ENCODE measurements at places on chromosomes 5 and 9. TPM values are rescaled to one million over a fixed set of nuclear protein-coding genes. Genes with fewer than 3 reads are reported as not detected.

Gene SHOC1
- not detected for total RNA-seq

- DNase-seq: no peak
These were observed 95.2 kb downstream of the FGF1 start for GRCh38 chr5:142590451-142591231.

GRCh38 chr5:122400341-122400740 is 88.3 kb downstream of the SNCAIP start:
- no peak for DNase-seq

GRCh38 chr9:113395000-113395861 is 5.9 kb downstream of the ALAD start:
- no peak for DNase-seq

DNA sequence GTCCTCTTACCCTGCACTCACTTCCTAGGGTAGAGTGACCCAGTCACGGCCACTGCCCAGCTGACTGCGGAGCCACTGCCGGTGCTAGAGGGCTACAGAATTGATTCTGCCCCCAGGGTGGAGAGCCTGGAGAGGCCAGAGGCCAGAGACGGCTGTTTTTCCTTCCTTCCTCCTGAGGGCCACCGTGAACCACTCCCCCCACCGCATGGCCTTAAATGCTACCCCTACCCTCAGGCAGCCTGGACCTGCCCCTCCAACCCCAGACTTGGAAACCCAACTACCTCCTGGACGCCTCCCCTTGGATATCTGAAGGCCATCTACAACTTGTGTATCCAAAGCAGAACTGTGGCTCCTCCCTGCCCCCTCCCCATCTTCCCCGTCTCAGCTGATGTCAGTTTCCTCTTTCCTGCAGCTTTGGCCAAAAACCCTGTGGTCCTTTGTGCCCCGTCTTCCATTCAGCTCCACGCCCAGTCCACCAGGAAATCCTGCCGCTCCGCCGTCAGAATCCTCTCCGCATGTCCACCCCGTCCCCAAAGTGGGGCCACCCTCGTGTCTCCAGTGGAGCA is 16.3 kb downstream of the SH2D3C start:
- no peak for DNase-seq

- no peak for DNase-seq
These were observed 1005.5 kb upstream of the PTPRD start for GRCh38 chr9:11618241-11618805.

Gene PGM5
- 0.79 TPM for total RNA-seq

DNA sequence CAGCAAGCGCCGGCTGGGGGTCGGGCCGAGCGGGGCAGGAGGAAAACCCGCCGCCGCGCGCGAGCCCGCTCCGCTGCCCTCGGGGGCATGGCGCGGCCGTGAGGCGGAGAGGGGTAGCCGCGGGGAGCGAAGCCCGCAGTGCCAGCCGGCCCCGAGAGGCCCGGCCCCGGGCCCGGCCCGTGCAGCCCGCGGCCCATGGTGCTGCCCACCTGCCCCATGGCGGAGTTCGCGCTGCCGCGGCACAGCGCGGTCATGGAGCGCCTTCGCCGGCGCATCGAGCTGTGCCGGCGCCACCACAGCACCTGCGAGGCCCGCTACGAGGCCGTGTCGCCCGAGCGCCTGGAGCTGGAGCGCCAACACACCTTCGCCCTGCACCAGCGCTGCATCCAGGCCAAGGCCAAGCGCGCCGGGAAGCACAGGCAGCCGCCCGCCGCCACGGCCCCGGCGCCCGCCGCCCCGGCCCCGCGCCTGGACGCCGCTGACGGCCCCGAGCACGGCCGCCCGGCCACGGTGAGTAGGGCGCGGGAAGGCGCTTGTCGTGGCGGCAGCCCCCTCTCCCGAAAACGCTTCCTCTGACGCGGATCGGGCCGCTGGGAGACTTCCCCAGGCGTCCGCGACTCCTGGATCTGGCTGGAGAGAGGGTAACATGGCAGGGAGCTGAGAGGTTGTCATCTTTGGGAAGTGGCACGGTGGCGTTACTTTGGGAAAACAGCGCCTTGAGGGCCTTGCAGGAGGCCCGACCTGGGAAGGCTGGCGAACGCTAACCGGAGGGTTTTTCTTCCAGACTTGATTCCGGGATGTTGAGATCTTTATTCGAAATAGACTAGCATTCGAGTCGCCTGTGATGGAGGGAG is 523 bp downstream of the MAML1 start:
- DNase-seq: no peak

GRCh38 chr9:84466580-84467285 is 126.2 kb upstream of the SLC28A3 start:
- no peak for DNase-seq

DNA sequence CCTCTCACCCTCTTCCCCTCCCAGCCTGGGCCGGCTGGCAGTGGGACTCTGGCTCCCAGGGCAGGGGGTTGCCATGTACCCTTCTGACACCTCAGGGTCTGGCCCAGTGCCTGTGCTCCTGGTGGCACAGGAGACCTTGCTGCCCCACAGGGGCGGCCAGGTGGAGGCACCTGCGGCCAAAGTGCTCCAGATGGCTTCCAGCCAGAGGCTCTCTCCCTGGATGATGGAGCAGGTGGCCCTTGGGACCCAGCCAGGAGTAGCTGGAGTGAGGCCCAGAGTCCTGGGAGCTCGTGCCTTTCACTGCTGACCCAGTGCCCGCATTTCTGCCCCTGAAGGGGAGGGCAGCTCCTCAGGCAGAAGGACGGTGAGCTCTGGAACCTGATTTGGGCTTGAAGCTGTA is 87.3 kb downstream of the NTNG2 start:
- no peak for DNase-seq

Gene NMUR2
- not detected for total RNA-seq

GRCh38 chr9:98612061-98612752 is 96.5 kb downstream of the GABBR2 start:
- no peak for DNase-seq

DNA sequence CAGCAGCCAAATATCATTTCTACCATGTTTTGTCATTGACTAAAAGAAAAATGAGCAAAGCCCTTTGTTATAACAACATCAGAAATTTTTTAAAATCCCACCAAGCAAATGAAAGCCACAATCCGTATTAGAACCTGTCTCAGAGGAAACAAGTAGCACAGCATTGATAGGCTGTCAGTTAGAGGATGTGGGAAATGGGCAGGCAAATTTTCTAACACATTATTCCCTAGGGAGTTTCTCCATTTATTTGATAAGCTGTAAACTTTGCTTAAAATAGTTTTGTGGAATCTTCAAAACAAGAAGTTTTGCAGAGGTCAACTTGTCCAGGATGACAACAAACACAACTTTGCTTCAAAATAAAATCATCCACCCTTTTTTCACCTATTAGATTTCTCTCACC is 53.6 kb upstream of the APC start:
- DNase-seq: no peak

Gene ZNF879
- 4.4 TPM for total RNA-seq

GRCh38 chr5:115381911-115382662 is 85.6 kb upstream of the CCDC112 start:
- no peak for DNase-seq

DNA sequence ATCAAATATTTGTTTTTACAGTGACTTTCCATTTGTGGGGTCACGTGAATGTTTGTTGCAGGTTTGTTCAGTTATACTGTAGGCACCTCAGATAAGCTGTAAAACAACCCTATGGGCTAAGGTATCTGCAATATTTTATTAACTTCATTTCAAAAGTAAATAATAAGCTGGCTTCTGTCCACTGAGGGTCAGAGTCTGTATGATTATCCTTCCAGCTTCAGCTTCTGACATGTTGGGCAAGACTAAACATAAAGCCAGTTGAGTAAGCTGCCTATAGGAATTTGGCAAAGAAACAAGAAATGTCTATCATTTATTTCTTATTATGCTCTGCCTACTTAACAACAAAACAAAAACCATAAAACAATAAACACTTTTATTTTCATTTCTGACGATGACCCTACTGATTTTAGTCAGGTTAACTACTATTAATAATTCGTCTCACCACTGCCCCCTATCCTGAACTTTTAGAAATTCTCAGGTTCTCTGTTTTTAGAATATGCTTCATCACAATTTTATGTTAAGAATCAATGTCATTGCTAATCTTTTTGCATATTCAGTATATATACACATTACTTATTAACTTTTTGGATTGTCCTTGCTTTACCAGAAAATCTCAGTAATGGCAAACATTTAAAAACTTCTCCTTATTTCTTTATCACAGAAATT is 413.6 kb upstream of the ADAMTSL1 start:
- no peak for DNase-seq

DNA sequence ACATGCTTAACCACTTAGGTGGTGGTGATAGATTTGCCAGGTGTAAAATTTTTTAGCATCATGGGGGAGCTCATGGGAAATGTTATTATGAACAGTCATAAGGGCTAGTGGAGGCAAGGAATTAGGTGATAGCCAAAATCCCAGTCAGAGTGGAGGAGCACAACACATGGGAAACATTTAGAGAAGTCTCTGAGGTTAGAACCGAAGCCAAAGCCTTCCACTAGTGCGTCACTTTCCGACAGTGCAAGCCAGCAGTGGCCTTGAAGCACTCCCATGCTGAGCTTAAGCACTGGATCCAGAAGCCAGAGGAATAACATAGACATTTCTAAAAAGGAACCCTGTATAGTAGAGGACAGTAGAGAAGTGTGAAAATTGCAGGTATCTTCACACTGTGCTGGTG is 101.5 kb upstream of the SNX2 start:
- DNase-seq: no peak

- no peak for DNase-seq
These were observed at the start of gene GABRA1 for GRCh38 chr5:161847941-161848391. TSS of gene GABRA1 (plus strand) at chr5:161848120. CDS start at chr5:161850811, 2,691 bp downstream.

- DNase-seq: no peak
These were observed 10.6 kb downstream of the TAS2R1 start for GRCh38 chr5:9619331-9620092.
